ENCODE measurements at places on chromosomes 1 and 21. TPM values are rescaled to one million over a fixed set of nuclear protein-coding genes. Genes with fewer than 3 reads are reported as not detected.

RAB29 gene
- 25.0 TPM for total RNA-seq

TMEM51 gene
- 0.14 TPM for total RNA-seq

- H3K4me3 ChIP-seq, result peak within 1 kb of the TSS; percentile 98
- no peaks in the 10 kb centered on the region for H3K27me3 ChIP-seq
- H3K27ac ChIP-seq, result peak within 1 kb of the TSS; percentile 99
- H3K36me3 ChIP-seq, result peaks cover 38% of the 10 kb centered on the region
Observed at GRCh38 chr1:155978325-155978972, at the start of gene ARHGEF2. ARHGEF2 (minus strand) TSS chr1:155978547; CDS start chr1:155978427, 120 bp downstream.

- no peaks in the 10 kb centered on the region for H3K27me3 ChIP-seq
- DNase-seq, result peak; percentile 66
- H3K27ac ChIP-seq, result peak overlapping the region; percentile 64
Observed at GRCh38 chr1:93758842-93759515, 77.3 kb upstream of the BCAR3 start.

GRCh38 chr21:42527489-42528158, 14.0 kb downstream of the SLC37A1 start:
- no peaks in the 10 kb centered on the region for H3K27me3 ChIP-seq
- peaks cover 65% of the 10 kb centered on the region for H3K4me1 ChIP-seq
- H3K27ac ChIP-seq, result peak overlapping the region; percentile 80
- DNase-seq, result peak; percentile 87
- H3K4me3 ChIP-seq, result peak overlapping the region; percentile 67

DNA sequence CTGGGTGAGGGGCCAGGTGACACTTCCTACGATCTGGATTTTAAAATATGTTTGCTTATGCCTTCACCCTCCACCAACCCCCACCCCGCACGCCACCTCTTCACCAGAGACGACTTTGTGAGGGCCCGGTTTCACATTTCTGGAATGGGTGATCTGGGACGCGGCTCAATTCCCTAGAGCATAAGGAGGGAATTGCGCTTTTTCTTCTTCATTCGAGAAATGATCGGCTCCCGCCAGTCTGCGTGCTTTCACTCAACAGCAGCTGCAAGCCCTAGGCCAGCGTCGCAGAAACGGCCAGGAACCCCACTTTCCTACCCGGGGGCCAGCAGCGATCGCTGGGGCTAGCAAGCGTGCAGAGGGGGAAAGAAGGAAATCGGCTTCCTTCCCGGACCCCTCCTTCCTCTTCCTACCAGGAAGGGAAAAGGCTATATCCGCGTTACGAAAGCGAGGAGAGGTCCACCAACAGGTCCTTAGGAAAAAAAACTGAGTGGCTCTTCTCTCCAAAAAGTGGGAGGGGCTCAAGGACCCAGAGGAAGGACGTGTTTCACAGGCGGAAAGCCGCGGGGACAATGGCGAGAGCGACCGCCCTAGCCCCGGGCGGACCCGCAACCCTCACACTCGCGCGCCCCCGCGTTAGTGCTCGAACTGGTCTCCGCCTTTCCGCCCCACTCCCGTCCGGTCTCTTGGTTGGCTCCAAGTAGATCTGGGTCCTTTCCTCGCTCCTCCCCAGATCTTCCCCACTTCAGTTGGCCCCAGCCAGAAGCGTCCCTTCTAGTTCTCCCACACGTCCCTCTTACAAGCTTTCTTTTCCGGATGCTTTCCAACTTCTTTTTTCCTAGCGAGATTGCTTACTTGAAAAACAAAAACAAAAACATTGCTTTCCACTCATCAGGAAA, 1.1 kb upstream of the ADAMTS1 start:
- no peaks in the 10 kb centered on the region for H3K36me3 ChIP-seq
- no peak overlapping the region for H3K27ac ChIP-seq
- peak; percentile 8 for DNase-seq
- H3K27me3 ChIP-seq, result peaks cover 72% of the 10 kb centered on the region
- H3K4me3 ChIP-seq, result peak overlapping the region; percentile 67
- peaks cover 31% of the 10 kb centered on the region for H3K4me1 ChIP-seq

GRCh38 chr1:178540204-178540603, 27.3 kb downstream of the TEX35 start:
- no peaks in the 10 kb centered on the region for H3K36me3 ChIP-seq
- peaks cover 4% of the 10 kb centered on the region for H3K4me1 ChIP-seq
- H3K27me3 ChIP-seq, result no peaks in the 10 kb centered on the region
- DNase-seq, result no peak
- H3K4me3 ChIP-seq, result no peak overlapping the region

GRCh38 chr1:31981456-31981839, 32.2 kb upstream of the KHDRBS1 start:
- DNase-seq, result no peak
- peak overlapping the region; percentile 42 for H3K27ac ChIP-seq
- H3K27me3 ChIP-seq, result no peaks in the 10 kb centered on the region
- H3K4me3 ChIP-seq, result no peak overlapping the region
- no peaks in the 10 kb centered on the region for H3K36me3 ChIP-seq
- peaks cover 48% of the 10 kb centered on the region for H3K4me1 ChIP-seq

GRCh38 chr1:66478116-66478515, 55.8 kb upstream of the SGIP1 start:
- no peak overlapping the region for H3K4me3 ChIP-seq
- no peaks in the 10 kb centered on the region for H3K4me1 ChIP-seq
- peaks cover 2% of the 10 kb centered on the region for H3K36me3 ChIP-seq
- H3K27ac ChIP-seq, result no peak overlapping the region
- peaks cover 20% of the 10 kb centered on the region for H3K27me3 ChIP-seq
